ENCODE measurements at places on chromosomes 2 and 18.

DNA sequence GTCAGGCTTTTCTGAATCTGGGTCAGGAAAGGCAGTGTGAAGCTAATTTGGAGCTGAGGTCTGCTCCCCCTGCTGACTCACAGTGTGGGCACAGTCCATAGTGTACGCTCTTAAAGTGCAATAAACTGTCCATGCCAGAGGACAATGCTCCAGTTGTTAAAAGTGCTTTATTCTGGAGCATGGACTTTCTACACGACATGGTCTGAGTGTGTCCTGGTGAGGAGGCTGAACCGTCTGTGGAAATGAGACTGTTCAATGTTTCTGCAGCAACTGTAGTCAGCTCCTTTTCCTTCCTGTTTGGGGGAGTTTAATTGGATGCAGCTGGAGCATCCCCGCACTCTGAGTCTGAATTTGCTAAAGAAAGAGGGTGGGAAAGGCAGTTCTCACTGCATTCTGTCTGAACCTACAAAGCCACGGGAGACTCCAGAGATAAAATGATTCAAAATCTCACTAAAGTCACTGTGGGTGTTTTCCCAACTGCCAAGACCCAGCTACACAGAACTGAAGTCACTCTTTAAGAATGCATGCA, 110.2 kb upstream of the TRIB2 start:
- no peak for DNase-seq

- no peak for DNase-seq
Observed at GRCh38 chr2:55590810-55591440, 26.5 kb downstream of the PPP4R3B start.

DNA sequence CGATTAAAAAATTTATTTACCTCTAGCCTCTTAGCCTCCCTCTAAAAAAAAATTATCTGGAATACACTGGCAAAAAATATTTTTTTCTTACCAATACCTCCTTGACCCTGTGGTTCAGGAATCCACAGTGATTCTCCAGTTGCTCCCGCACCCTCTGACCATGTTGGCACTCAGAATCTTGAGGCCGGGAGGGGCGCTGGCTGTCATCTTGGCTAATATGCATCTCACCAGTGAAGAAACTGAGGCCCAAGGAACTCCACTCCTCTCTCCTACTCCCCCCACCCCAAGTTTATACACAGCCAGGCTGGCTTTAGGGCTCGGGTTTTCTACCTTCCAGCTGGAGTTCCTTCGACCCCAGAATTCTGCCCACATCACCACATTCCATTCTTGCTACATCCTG, 97.8 kb upstream of the THOC1 start:
- no peak for DNase-seq

- DNase-seq = no peak
Observed at GRCh38 chr2:177606636-177607035, 214.1 kb downstream of the AGPS start.

DNA sequence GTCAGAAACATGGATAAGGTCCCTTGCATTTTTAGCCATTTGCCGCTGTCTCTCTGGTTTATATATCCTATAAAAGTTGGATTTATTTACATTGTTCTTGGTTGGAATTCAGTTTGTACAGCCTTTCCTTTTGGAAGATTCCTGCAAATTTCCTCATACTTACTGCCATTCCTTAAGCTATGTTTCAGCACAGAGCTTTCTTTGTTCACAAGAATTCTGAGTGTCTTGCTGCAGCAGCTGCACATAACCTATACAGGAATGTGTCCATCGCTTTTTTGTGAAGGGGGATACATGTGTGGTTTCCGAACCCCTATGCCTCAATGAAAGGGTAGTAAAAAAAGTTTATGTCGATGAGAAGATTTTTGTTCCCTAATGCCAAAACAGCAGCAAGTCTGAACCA, 48.3 kb upstream of the CCDC68 start:
- DNase-seq = no peak

GRCh38 chr2:66574701-66575624, 140.0 kb downstream of the MEIS1 start:
- DNase-seq = no peak

GRCh38 chr18:37552286-37552685, 13.3 kb downstream of the CELF4 start:
- DNase-seq = no peak

- no peak for DNase-seq
Observed at GRCh38 chr2:236628981-236629605, 59.5 kb downstream of the ACKR3 start.

- DNase-seq = no peak
Observed at GRCh38 chr18:69969491-69969890, 21.8 kb upstream of the CD226 start.

DNA sequence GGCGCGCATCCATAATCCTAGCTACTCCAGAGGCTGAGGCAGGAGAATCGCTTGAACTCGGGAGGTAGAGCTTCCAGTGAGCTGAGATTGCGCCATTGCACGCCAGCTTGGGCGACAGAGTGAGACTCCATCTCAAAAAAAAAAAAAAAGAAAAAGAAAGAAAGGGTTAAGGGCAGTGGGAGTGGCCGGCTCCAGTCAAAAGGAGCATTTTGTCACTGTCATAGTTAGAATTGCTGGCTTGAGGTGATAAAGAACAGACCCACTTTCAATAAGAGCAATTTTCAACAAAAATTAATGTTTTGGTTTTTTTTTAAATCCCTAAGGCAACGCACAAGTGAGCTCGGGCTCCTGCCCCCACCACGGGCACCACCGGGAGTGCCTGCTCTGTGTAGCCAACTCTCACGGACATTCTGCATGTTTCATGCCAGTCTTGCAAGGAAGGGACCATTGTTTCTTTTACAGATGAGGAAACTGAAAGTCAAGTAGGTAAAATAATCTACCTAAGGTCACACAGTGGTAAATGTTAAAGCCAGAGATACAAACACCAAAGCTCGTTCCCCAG, 8.5 kb downstream of the CIB4 start:
- DNase-seq = no peak

Measured in stimulated activated CD8-positive, alpha-beta memory T cell treated with anti-CD3 and anti-CD28 coated beads, Interleukin-15, amount 100 ng/mL, for 24 hours (primary cell).